ENCODE measurements at places on chromosomes 16 and 17. TPM values are rescaled to one million over a fixed set of nuclear protein-coding genes. Genes with fewer than 3 reads are reported as not detected.

The SMPD3 gene
- total RNA-seq: 0.19 TPM

The CLEC19A gene
- total RNA-seq: not detected

The TP53TG3E gene
- not detected for total RNA-seq

The PLEKHH3 gene
- total RNA-seq: 1.0 TPM

The ITGAD gene
- total RNA-seq: not detected

The KRT40 gene
- total RNA-seq: not detected
